ENCODE measurements at places on chromosomes 12 and 14. TPM values are rescaled to one million over a fixed set of nuclear protein-coding genes. Genes with fewer than 3 reads are reported as not detected.

GRCh38 chr14:36856095-36856878 lies 194.6 kb downstream of the PAX9 start:
- DNase-seq = peak; percentile 10

- no peak for DNase-seq
These were observed 57.1 kb downstream of the TRAFD1 start for GRCh38 chr12:112182499-112182898.

DNA sequence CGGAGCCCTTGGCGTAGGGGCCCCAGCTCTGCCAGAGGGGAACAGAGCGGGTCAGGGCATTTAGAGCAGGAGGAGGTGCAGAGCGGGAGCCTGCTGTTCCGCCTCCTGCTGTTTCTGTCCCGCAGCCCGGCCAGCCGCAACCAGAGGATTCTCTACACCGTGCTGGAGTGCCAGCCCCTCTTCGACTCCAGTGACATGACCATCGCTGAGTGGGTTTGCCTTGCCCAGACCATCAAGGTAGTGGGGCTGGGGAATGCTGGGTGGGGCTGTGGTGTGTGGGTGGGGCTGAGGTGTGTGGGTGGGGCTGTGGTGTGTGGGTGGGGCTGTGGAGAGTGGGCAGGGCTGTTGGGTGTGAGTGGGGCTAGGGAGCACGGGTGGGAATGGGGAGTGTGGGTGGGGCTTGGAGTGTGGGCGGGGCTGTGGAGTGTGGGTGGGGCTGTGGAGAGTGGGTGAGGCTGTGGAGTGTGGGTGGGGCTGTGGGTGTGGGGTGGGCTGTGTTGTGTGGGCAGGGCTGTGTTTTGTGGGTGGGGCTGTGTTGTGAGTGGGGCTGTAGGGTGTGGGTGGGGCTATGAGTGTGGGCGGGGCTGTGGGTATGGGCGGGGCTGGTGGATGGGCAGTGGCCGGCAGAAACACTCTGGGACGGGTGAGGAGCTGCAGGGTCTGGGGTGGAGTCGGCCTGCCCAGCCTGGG lies 8.0 kb downstream of the ASPG start:
- no peak for DNase-seq

GZMH gene
- polyA plus RNA-seq = 0.09 TPM

SLC38A4 gene
- not detected for polyA plus RNA-seq

PELI2 gene
- 19.5 TPM for polyA plus RNA-seq

LLPH gene
- polyA plus RNA-seq = 29.7 TPM
